Activated T-helper 2 cell treated with anti-CD3 and anti-CD28 coated beads, Interferon-gamma antibody, Interleukin-2, Interleukin-4, amounts not matched to agents 10 μg/mL and 5 μg/mL and 100 μg/mL, durations not matched to agents 14 hours and 24 hours and 36 hours (primary cell): ENCODE measurements at places on chromosomes 6 and 20. TPM values are rescaled to one million over a fixed set of nuclear protein-coding genes. Genes with fewer than 3 reads are reported as not detected.

DNA sequence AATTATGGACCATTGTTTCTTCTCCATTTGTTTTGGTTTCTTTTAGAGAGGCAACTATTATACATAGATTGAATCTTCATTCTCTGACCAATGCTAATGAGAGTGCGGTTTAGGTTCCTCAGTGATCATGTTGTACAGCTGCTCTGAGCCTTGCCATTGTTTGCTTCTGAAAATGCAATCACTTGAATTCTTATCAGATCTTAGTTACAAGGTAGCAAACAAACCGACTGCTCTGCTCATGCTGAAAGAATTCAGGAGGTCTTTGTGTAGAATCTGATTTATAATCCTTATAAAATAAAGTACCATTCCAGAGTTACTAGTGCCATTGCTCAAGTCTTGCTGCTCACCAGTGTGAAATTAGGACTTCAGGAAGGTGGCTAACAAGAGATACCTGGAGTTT is 569.1 kb upstream of the ID4 start:
- H3K36me3 ChIP-seq = no peaks in the 10 kb centered on the region
- H3K4me1 ChIP-seq = no peaks in the 10 kb centered on the region
- H3K4me3 ChIP-seq = no peak overlapping the region
- no peak overlapping the region for H3K27ac ChIP-seq
- no peak for DNase-seq
- H3K27me3 ChIP-seq = no peaks in the 10 kb centered on the region

The TREML1 gene
- not detected in 2 replicates for total RNA-seq

GRCh38 chr20:52805296-52805571 is 166.9 kb upstream of the TSHZ2 start:
- H3K4me3 ChIP-seq = no peak overlapping the region
- no peaks in the 10 kb centered on the region for H3K4me1 ChIP-seq
- H3K36me3 ChIP-seq = no peaks in the 10 kb centered on the region

DNA sequence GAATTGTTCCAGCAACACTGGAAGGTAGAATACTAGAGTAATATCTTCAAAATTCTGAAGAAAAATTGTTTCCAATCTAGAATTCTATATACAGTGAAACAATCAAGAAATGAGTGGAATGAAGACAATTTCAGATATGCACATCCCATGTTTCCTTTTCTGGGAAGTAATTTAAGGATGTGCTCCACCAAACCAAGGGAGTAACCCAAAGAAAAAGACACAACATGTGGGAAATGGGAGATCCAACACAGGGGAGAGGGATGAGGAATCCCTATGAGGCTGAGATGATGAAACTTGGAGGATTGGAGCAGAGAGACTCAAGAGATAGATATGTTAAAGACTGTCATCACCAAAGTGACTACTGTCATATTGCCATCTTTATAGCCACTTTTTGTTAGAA is 9.8 kb upstream of the RNF24 start:
- peaks cover 47% of the 10 kb centered on the region for H3K27me3 ChIP-seq
- no peaks in the 10 kb centered on the region for H3K36me3 ChIP-seq
- no peak overlapping the region for H3K27ac ChIP-seq

- no peaks in the 10 kb centered on the region for H3K27me3 ChIP-seq
- no peaks in the 10 kb centered on the region for H3K36me3 ChIP-seq
- no peak for DNase-seq
Observed at GRCh38 chr6:143279385-143279784, 171.1 kb downstream of the ADAT2 start.

The PKIB gene
- 0.44 and 0.52 TPM in 2 replicates for total RNA-seq

DNA sequence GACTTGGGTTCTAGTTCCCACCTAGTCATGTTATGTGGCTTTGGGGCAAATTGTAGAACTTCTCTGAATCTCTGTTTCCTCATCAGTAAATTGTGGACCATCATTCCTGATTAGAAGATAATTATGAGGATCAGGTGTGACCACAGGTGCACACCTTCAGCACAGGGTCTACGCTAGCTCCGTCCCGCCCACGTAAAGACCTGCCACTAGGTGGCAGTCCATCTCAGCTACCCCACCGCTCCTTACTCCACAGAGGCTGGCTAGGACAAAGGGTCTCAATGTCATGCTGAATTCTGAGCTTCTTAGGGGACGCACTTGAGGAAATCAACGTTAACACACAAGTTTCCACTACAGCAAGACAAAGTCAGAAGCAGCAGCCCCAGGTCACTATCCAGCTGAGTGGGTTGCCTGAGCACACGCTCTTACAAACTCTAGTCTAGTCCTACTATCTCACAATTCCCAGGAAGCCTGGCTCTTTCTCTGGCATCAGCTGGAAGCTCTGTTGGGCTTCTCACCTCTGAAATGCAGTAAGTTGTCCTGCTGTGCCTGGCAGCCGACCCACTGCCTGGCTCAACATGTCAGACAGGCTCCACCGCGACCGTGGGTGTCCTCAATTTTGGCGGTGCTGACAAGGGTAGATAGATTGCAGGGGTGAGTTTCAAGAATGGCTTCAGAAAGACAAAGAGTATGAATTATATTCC is 2.0 kb upstream of the PLCG1 start:
- H3K4me3 ChIP-seq = peak overlapping the region; percentile 75
- DNase-seq = peak; percentile 55
- peak overlapping the region; percentile 21 for H3K27ac ChIP-seq
- peaks cover 25% of the 10 kb centered on the region for H3K36me3 ChIP-seq
- no peaks in the 10 kb centered on the region for H3K27me3 ChIP-seq

The NOTCH4 gene
- total RNA-seq = 0.48 and 0.52 TPM in 2 replicates

DNA sequence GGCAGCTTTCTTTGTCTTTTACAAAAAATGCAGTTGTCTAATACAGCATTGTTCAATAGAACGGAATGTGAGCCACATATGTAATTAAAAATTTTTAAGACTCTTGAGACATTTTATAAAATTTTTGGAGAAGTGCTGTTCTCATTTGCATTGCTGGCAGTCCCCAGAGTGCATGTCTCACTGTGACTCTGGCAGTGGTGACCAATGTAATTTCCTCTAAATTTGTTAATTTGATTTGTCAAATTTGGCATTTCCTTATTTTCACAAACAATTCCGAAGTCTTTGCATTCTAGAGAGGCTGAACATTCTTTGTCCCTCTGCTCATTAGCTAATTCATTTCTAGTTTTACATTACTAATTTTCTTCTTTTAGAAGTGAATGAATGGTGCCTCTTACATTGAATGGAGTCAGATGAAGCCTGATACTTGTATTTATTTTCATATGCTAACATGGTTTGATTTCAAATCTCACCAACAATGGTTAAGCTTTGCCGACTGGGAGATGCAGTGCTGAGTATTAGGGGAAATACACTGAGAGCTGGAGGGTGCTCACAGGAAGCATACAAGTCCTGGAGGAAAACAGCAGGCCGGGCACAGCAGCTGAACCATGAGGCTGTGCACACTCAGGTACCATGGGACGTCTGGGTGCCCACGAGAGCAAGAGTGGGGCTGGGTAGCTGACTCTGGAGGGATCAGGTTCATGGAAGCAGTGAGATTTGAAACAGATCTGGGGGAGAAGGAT is 68.5 kb upstream of the ARMC2 start:
- no peak overlapping the region for H3K27ac ChIP-seq
- DNase-seq = no peak
- H3K36me3 ChIP-seq = no peaks in the 10 kb centered on the region
- H3K27me3 ChIP-seq = peaks cover 59% of the 10 kb centered on the region
- H3K4me1 ChIP-seq = peaks cover 11% of the 10 kb centered on the region
- H3K4me3 ChIP-seq = no peak overlapping the region

GRCh38 chr6:160065200-160065599 is 56.4 kb upstream of the SLC22A1 start:
- peaks cover 30% of the 10 kb centered on the region for H3K4me1 ChIP-seq
- no peak overlapping the region for H3K27ac ChIP-seq
- H3K27me3 ChIP-seq = no peaks in the 10 kb centered on the region

The MRPL14 gene
- 67.3 and 70.3 TPM in 2 replicates for total RNA-seq
